Erythroblast (primary cell): ENCODE measurements at places on chromosomes 5 and 9.
A peak's percentile ranks its signal among the peaks of the same experiment; 100 is the strongest.

- DNase-seq, result no peak
These were observed 32.3 kb upstream of the CEP72 start for GRCh38 chr5:579746-580366.

- no peak for DNase-seq
These were observed 473.6 kb upstream of the FTMT start for GRCh38 chr5:121378046-121378445.

- no peak for DNase-seq
These were observed 68.7 kb upstream of the TAF11L2 start for GRCh38 chr5:17429353-17429752.

- no peak for DNase-seq
These were observed 1542.8 kb downstream of the EFNA5 start for GRCh38 chr5:106127985-106128384.

GRCh38 chr5:129094924-129095899, 663 bp downstream of the ISOC1 start:
- peak; percentile 77 for DNase-seq

DNA sequence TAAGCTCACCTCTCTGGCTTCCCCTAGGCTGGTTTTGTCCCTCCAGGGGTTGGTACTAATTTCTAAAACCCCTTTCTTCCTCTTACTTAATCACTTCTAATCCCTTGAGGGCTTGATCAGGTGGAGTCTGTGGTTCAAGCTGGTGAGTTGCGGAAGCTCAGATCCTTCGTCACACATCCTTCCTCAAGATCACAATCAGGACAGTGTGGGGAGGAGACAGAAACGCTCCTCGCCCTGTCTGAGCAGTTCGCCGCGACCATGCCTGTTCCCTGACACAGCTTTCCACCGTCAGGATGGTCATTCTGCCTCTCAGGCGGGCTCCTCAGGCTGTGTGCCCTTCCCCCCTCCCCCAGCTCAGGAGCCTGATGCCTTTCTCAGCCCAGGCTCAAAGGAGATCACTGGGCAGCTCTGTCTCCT, 24.3 kb downstream of the CPLX2 start:
- DNase-seq, result no peak

DNA sequence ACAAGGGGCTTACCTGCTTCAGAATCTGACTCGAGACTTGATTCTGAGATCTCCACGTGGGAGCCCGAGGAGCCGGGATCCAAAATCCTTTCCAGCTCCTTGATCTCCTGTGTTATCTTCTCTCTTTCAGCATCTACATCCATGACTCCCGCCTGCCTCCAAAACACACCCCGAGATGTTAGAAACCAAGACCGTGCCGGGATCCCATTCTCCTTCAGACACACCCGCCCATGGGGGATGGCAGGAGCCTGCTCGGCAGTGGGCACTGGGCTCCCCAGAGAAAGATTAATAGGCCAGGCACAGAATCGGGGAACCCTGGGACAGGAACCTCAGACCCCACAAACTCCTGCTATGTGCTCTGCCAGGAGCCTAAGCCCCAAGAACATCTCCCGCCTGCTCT, 1.7 kb downstream of the SNAPC4 start:
- no peak for DNase-seq

- DNase-seq, result no peak
These were observed 125.4 kb upstream of the FAM120A start for GRCh38 chr9:93326056-93326455.

GRCh38 chr5:1780614-1780930, 19.1 kb downstream of the MRPL36 start:
- no peak for DNase-seq

DNA sequence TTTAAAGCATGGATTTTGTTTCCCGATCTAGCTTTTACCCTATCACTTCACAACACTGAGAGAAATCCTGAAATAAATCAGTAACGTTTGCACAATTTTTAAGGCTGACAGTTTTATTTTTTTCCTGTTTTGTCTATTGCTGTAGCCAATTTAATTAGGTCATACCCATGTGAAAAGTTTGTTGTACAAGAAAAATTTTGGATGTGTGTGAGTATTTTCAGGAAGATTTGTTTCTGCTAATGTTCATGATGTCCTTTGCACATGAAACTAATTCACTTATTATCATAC, 237.8 kb downstream of the ARRDC3 start:
- no peak for DNase-seq

GRCh38 chr5:93916872-93917271, 175.5 kb upstream of the POU5F2 start:
- no peak for DNase-seq

DNA sequence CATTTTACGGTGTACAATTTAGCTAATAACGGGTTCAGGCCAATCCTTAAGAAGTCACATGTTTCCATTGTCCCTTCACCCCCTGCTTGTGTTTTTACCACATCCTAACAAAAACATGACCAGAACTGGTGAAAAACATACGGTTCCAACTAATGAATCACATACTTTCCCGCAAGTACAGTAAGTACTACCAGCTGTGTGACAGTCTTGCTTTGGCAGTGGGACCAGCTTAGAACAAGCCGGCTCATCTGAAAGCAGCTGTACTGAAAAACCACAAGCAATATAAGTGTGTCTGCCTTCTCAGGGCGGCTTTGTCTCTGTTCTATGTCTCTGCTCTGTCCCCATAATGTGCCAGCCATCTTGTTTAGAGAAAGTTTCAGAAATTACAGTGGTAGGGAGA, 242.5 kb downstream of the BNC2 start:
- no peak for DNase-seq

DNA sequence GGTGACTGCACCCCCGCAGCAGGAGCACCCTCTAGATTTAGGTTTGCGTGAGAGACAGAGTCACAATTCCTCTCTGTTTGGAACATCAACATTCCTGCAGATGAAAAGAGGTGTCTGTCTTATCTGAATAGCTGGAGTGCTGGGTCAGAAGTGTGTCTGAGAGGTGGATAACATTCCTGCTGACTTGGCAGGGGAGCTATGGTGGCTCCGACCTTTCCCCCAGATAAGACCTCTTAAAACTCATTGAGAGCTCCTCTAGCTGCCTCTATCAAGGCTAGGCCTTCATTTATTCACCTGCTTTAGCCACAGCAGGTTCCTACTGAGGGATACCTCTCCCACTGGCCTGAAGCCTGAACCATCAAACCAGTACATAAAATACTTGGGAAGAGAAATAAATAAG, 615.5 kb downstream of the LRRC70 start:
- DNase-seq, result no peak

GRCh38 chr5:76277736-76278135, 125.3 kb upstream of the IQGAP2 start:
- no peak for DNase-seq

DNA sequence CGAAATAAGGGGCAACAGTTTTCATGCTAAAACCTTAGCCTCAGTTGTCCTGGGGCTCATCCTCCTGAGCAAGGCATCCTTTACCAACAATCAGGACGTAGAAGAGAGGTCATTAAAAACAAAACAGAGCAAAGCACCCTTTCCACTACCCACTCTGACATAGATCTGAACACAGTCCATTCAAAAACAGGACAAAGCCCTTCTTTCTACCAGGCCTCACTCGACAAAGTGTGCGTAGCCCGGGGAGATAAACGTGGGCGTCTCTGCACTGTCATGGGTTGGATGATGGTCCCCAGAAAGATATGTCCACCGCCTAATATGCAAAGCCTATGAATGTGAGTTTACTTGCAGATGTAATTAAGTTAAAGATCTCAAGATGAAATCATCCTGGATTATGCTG, 60.6 kb upstream of the TAS2R1 start:
- no peak for DNase-seq

DNA sequence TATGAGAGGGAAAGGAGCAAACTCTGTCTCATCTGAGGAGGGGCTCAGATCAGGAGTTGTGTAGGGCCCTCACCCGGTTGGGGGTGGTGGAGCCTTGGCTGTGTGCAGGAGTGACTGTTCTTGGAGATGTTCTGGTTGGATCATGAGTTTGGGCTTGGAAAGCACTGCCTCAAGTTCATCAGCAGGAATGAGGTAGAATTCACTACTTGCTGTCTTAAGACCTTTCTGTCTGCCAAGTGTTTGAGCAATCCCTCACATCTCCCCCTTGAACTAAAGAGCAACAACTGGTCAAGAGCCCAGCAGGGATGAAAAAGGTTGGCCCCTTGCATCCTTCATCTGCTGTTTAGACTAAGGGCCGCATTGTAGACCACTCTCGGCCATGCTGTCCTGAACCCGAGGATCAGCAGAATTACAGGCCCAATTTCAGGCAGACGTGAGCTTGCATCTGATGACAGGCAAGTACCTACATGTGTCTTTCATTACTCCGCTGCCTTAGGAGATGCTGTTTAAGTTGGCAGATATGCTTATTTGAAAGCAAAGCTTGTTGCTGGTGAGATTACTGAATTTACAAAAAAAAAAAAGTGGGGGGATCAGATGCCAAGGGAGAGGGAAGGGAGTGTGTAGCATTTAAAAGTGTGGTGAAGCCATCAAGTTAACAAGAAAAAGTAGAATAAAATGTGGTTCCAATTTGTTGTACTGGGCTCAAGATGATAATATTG, 36.4 kb downstream of the PIK3R1 start:
- no peak for DNase-seq

DNA sequence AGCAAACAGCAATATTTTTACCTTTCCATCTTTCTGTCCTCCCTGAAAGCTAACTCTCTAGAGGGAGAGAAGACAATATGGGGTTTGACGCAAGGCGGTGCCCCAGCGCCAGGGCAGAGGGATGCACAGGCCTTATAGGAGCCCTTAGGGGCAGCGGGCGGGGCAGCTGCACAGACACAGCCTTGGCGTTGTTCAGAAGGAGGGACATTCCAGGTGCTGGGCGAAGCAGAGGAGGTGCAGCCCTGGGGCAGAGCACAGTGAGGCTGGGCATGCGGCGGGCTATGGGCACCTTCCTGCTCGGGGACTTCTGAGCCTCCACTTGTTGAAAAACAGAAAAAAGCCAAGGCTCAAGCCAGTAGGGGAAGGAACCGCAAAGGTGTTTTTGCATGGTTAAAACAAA, 33.7 kb upstream of the BICD2 start:
- no peak for DNase-seq

DNA sequence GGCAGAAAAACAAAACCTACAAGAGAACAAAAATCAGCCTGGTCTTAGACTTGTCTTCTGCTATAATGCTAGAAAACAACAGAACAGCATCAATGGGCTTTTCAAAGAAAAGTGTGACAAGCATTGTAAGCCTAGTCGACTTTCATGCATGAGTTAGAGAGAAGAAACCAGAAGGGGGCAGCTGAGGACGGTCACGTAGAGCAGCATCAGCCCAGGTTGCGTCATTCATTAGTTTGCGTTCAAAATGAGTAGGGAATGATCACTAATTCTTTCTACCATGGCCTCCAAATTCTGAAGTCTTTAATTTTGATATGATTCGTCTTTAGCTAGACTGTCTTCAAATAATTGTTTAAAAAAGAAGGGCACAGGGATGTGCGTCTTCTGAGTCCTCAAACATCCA, 4.7 kb upstream of the ISCA1 start:
- DNase-seq, result peak; percentile 66

DNA sequence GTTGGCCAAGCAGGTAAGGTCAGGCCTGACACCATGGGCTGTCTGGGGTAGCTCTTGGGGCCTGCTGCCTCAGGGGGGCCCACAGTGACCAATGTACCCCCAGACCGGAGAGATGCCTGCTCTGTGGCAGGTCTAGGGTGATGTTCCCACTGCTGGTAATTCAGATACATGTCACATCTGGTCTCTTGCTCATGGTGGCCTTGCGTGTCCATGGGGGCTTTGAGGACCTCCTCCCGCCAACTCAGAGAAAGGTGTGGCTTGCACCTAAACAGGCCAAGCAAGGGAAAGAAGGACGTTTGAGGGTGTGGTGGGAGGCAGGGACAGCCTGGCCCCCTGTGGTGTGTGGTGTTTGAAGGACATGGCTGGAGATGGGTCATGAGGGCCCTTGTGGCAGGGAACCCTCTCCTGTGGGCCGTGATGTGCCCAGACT, 75.2 kb downstream of the PHF2 start:
- no peak for DNase-seq

GRCh38 chr9:20300430-20301115, 321.7 kb downstream of the MLLT3 start:
- DNase-seq, result no peak

DNA sequence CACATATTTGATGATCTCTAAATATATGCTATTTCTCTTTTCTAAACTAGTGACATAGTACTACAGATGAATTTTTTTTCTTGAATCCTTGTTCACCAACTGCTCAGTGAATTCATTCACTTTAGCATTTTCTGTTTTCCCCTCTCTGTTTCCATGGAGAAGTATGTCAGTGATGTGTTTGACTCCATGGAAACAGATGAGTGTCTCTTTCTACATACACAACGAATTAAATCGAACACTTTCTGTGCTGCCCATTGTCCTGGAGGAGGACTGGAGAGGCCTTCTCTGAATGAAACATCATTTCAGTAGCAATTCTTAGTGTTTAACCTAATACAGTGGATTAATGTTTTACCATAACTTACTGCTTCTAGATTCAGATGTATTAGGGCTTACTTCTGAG, 9.5 kb downstream of the INVS start:
- peak; percentile 12 for DNase-seq

DNA sequence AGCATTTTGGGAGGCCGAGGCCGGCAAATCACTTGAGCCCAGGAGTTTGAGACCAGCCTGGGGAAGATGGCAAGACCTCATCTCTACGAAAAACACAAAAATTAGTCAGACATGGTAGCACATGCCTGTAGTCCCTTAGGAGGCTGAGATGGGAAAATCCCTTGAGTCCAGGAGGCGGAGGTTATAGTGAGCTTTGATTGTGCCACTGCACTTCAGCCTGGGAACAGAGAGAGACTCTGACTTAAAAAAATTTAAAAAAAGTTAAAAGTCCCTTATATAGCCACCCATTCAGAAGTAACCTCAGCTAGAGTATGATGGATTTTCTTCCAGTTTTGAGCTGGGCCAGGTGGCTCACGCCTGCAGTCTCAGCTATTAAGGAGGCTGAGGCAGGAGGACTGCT, 72.4 kb downstream of the UGCG start:
- no peak for DNase-seq

DNA sequence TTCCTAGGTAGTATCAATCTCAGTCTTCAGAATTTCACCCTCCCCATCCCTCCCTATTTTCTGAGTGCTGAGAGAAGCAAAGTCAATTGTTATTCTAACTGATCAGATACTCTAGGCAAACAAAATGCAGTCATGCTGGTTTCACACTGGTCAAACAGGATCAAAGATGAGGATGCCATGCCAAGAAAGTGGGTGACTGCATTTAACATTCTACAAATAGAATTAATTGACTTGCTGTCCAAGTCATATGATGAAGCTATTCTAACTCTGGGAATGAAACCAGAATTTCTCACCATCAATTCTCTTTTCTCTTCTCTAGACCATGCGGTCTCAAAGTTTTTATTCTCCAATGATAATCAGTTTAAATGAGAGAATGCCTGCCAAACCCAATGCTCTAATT, 112.5 kb downstream of the CTNND2 start:
- DNase-seq, result no peak
